ENCODE measurements at places on chromosomes 16 and 17.

DNA sequence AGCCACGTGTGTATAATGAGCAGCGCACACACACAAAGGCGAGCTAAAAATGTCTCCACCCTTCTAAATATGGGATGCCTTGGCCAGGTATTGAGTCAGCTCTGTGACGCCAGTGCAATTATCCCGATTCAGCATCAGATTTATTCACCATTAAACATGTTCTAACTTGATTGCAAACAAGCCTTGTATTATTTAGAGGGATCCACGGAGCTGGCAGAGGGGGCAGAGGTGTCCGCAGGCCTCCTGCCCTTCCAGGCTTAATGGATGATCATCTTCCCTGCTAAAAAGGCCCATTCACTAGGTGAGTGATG is 591.7 kb downstream of the MAF start:
- DNase-seq, result no peak

GRCh38 chr17:48569674-48570324 is 8.4 kb downstream of the HOXB4 start:
- no peak for DNase-seq

DNA sequence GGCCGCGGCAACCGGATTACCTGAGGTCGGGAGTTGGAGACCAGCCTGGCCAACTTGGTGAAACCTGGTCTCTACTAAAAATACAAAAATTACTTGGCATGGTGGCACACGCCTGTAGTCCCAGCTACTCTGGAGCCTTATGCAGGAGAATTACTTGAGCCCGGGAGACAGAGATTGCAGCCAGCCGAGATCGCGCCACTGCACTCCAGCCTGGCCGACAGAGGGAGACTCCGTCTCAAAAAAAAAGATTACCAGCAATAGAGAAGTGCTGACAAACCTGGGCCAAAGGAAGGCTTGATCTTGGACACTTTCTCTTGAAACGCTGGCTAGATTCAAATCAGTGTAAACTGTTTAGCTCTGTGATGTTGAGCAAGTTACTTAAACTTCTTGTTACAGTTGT is 4.3 kb downstream of the MT1H start:
- DNase-seq, result peak; percentile 27

DNA sequence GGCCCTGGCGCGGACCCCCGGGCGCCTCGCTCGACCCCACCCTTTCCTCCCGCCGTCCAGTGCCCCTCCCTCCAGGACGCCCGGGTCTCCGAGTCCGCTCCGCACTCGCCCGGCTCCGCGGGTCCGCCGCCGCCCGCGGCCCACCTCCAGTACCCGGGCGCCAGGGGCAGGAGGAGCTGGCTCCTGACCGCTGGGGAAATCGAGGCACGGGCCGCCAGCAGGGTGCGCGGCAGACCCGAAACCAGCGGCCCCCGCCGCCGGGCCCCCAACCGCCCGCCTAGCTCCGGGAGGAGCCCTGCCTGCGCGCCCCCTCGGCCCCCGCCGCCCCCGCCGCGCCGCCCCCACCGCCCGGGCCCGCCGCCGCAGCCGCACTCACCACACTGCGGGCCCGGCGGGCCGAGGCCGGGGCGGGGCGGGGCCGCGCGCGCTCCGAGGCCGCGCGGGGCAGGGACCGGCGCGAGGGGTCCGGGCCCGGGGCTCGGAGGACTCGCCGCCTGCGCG is 333 bp downstream of the MAFG start:
- DNase-seq, result no peak

DNA sequence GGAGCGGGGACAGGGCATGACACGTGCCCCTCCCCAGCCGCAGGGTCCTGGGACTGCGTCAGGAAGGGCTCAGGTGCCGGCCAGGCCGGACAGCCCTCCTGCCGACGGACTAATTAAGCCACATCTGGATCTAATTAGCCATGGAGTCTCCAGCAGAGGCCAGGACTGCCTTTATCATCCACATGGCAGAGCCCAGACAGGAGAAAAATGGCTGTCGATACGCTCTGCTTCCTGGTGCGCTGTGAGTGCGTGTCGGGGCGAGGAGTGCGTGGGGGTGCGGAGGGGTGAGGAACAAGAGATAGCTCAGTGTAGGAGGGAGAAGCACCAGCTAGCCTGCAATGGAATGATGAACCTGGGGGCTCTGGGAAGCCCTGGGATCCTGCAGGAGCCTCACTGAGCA is 218.8 kb downstream of the IRF8 start:
- DNase-seq, result no peak

DNA sequence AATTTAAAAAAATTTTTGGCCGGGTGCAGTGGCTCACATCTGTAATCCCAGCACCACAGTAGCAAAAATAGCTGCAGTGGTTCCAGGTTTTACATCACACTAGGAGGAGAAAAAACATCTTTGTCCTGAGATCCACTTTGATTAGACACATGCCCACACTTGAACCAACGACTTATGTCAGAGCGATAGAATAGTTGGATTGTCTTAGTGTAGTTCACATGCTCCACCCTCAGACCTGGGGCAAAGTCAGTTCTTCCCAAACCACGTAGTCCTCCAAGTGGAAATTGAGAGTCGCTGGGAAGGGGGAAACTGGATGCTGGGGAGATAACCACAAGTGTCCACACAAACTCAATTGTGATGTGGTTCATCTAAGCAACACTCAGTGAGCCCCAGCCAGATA is 11.4 kb upstream of the ITGAM start:
- DNase-seq, result no peak

- DNase-seq, result no peak
These were observed 2.9 kb downstream of the OR1F1 start for GRCh38 chr16:3190949-3191353.

DNA sequence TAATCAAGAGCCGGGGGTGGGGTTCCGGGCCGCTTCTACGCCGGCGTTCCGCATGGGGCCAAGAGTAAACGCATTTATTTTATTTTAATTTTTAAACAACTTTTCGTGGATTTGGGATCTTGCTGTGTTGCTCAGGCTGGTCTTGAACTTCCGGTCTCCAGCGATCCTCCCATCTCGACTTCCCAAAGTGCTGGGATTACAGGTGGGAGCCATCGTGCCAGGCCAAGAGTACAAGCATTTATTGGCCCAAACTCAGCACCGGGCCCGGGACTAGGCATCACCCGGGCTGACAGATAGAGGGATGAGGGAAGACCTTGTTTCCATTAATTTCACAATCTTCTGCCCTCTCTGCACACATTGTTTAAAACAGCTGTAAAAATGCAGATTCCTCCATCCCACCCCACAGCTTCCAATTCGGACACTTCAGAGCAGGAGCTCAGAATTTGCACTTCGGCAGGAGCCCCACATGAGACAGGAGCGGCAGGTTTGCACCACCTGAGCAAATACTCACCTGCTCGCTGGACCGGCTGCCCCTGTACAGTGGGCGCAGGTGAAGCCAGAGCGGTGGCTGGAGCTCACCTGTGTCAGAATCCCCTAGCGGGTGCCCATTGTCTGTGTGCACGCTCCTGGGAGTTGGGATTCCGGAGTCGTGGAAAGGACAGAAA is 663 bp upstream of the GINS2 start:
- DNase-seq, result peak; percentile 3
